ENCODE measurements at places on chromosomes 4 and X.

- no peak for DNase-seq
These were observed 189.5 kb upstream of the TAPT1 start for GRCh38 chr4:16415751-16416150.

GRCh38 chr4:152363904-152364303 is 172.0 kb downstream of the FBXW7 start:
- no peak for DNase-seq

DNA sequence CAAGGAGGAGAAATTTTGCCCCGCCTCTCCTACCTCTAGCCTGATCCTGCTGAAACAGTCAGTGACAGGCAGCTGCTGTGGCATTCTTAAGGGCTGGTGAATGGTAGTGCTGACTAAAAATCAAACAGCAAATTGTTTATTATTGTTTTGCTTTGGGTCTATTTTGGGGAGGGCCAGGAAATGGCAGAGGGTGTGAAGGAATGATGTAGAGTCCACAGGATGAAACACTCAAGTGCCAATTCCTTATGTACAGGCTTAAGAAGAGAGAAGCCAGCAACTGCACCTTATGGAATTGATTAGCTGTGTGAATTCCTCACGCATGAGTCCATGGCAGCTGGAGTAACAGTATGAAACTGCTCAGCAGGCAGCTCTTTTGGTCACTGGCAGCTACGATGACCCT is 39.7 kb downstream of the VEGFC start:
- no peak for DNase-seq

GRCh38 chrX:106932960-106933537 is 12.8 kb downstream of the CLDN2 start:
- no peak for DNase-seq

DNA sequence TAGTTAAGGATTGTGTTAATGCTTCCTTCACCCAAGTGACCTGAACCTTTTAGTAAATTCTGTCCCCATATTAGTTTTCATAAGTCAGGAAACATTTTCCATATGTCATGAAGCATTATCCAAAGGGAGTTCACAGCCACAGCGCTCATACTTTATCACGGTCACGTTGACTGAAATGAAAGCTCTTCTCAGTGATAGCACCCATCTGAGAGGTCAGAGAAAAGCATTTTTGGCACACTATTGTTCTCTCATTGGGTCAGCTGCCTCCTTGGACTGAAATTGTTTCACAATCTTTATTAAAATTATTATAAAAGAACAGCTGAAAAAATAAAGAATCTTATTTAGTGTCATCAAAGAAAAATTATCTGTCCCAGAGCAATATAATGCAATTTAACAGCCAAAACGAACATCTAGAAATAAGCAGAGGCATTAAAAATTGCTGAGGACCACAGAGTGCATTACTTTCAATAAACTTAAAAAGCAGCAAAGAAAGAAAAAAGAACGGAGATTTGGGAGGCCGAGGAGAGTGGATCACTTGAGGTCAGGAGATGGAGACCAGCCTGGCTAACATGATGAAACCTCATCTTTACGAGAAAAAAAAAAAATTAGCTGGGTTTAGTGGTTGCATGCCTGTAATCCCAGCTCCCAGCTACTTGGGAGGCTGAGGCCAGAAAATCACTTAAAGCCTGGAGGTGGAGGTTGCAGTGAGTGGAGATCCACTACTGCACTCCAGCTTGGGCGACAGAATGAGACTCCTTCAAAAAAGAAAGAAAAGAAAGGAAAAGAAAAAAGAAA is 680.8 kb upstream of the FAM241A start:
- no peak for DNase-seq

- DNase-seq, result no peak
These were observed 35.1 kb downstream of the ENPEP start for GRCh38 chr4:110510955-110511544.

DNA sequence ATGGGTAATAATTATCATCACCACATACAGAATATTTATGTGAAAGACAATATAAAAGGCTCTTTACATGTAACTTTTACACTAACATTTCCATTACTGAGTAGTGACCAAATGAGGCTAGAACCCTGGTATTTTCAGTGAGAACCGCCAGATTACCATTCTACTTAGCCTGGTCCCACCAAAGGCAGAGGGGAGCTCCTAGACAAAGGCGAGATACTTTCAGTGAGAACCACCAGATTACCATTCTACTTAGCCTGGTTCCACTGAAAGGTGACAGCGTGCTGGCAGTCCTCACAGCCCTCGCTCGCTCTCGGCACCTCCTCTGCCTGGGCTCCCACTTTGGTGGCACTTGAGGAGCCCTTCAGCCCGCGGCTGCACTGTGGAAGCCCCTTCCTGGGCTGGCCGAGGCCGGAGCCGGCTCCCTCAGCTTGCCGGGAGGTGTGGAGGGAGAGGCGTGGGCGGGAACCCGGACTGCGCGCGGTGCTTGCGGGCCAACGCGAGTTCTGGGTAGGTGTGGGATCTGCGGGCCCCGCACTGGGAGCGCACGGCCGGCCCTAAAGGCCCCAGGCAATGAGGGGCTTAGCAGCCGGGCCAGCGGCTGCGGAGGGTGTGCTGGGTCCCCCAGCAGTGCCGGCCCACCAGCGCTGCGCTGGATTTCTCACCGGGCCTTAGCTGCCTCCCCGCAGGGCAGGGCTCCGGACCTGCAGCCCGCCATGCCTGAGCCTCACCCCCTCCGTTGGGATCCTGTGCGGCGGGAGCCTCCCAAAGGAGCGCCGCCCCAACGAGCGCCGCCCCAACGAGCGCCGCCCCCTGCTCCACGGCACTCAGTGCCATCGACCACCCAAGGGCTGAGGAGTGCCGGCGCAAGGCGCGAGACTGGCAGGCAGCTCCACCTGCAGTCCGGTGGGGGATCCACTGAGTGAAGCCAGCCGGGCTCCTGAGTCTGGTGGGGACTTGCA is 1276.1 kb downstream of the PCDH7 start:
- DNase-seq, result no peak
